ENCODE measurements at places on chromosomes 11 and 22.

DNA sequence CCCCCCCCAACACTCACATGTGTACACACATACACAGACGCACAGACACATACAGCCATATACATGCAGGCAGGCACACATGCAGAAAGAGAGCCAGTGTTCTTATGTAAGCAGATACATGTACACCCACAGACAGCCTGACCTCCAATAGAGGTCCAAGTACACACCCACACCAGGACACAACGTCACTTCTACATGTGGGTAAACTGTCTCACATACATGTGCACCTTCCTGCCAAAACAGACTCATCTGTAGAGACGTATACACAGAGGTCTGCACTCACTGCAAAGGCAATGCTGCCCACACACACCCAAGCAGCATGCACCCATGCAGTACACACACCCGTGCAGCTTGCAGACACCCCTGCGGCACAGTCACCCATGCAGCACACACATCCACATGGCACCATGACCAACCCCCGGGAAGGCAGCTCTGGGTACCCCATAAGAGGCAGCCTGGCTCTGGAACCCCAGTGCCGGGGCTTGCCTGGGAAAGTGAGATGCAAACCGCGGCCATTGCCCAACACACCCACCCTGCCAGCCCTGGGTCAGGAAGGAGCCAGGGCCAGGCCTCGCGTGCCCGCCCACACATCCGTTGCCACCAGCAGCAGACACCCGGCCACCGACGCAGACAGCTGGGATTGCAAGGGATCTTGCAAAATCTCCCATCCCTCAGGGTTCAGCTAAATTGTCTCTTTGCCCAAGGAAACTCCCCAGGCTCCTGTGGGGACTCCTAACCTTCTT is 10.1 kb downstream of the CASTOR1 start:
- no peak for DNase-seq

GRCh38 chr22:20151276-20151588 is 377 bp upstream of the CCDC188 start:
- no peak for DNase-seq

GRCh38 chr11:46342239-46342638 is 5.0 kb upstream of the DGKZ start:
- DNase-seq = no peak

- no peak for DNase-seq
These were observed 729.0 kb downstream of the FAM181B start for GRCh38 chr11:82004537-82005213.

DNA sequence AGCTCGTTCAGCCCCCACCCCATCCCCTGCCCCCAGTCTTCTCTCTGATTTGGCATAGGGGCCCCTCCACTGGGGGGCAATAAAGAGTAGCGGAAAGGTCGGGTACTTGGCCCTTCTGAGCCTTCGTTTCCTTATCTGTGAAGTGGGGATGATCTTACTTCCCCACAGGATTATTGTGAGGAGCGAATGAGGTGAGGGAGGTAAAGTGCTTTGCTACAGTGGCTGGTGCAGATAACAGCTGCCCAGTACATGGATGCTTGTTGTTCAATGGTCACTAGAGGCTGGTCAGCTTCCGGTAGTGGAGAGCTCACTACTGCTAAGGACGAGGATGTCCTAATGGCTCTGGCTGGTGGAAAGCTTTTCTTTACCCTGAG is 101.2 kb downstream of the CEP164 start:
- DNase-seq = peak; percentile 67

GRCh38 chr11:77236901-77237300 is 64.6 kb downstream of the GDPD4 start:
- no peak for DNase-seq

GRCh38 chr22:40609216-40609615 is 27.3 kb downstream of the MRTFA start:
- no peak for DNase-seq

DNA sequence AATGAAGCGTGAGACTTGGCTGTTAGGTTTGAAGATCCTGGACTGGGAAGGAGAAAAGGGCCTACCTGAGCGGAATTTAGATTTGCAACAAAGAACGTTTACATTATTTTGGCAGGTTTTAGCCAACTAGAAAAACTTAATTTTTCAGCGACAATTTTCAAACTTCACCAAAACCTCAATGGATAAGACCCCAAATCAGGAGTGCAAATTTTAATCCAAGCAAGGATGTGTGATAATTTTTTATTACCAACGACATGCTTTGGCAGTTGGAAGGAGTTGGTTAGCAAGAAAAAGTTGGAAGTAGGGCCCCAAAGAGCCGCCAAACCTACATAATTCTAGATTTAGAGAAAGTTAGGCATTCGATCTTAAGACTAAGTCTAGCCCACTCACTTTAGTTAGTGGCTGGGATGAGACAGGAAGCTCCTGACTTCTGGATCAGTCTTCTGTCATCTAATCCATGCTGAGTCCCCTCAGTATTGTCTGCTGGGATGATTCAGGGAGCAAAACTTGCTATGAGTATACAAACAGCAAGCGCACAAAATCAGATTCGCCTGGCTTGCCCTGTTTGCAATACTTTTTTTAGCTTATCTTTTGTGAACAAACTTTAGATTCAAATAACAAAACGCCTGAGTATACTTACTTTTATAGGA is 787 bp upstream of the RDX start:
- peak; percentile 68 for DNase-seq

DNA sequence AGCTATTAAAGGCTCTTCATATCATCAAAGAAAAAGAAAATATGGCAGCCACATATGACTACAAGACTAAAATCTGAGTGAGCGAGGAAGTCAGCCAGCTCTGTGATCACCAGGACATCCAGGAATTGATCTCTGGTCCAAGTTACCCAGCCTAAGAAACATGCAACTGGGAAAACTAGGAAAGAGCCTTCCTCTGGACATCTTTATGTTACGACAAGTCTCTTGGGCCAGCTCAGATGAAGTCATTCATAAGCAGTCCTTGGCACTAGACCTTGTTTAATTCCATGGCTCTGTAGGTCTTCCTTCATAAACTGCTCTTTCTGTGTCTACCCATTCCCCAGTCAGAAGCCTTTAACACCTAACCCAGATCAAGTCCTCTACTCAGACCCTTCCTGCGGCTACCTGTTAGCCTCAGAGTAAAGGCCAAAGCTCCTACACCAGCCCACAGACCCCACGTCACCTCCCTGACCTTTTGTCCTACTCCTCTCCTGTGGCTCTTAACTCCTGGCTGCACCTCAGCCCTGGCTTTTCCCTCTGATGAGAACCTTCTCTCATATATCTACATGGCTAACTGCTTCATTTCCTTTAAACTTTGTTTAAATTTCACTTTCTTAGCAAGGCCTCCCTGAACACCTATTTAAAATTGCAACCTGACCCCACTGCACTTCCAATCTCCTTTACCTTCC is 134.0 kb downstream of the KIF18A start:
- DNase-seq = no peak

- DNase-seq = no peak
These were observed 46.4 kb downstream of the CD82 start for GRCh38 chr11:44611687-44612434.

GRCh38 chr22:20299746-20300136 is 20.1 kb downstream of the DGCR6L start:
- DNase-seq = no peak

DNA sequence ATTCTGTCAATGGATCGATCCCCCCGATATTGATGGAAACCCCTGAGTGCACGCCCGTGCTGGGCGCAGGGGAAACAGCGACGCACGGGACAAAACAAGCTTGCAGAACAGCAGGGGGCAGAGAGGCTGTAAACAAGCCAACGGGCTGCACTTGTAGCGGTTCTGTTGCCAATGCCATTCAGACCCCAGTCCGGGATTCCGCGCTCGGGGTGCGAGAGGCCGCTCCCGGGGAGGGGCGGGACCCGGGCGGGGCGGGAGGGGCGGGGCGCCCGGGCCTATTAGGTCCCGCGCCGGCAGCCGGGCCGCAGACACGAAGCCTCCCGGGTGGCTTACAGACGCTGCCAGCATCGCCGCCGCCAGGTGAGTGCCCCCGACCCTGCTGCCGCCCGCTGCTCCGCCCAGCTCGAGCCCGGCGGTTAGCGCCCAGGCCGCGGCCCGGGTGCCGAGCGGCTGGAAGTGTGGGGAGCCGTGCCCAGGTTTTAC is at the start of gene BIK:
TSS of gene BIK (plus strand) at position 307 of the 483 bp plus-strand sequence. CDS start 13,273 bp downstream, outside the sequence.
- peak; percentile 63 for DNase-seq

DNA sequence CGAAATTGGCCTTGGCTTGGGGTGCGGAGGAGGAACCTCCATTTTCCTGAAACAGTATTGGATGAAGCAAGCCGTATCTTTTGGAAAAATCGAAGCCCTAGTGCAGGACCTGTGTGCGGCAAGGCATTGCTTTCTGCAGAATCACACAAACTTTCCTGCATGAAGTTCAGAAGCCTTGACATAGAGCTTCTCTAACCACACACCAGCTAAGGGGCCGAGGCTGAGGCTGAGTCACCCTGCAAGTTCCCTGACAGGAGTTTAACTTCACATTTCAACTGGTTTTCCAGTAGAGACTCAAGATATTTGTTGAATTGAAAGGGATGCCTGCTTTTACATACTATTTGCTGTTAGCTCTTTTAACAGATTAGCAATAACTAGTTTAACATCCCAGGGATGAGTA is 67.8 kb downstream of the TCF20 start:
- peak; percentile 66 for DNase-seq

DNA sequence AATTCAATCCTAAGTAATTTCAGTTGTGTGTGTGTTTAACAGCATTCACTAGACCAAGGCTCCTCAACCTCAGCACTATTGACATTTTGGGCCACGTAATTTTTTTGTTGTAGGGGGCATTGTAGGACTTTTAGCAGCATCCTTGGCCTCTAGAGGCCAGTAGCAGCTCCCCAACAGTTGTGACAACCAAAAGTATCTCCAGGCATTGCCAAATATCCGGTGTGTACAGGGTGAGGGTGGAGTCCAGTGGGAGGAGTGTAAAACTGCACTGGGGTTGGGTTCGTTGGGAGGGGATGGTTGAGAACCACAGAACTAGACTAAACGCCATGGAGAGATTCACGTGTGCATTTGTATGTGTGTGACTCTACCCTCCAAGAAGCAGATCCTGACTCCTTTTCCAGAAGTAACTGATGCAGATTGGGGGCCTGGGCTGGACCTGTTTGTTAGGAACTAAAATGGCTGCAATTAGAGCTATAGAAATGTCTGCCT is 5.9 kb upstream of the PHF21A start:
- DNase-seq = peak; percentile 96

- DNase-seq = peak; percentile 63
These were observed 761.2 kb downstream of the DLG2 start for GRCh38 chr11:84865791-84866535.

- DNase-seq = no peak
These were observed 6.9 kb downstream of the FXYD6 start for GRCh38 chr11:117869604-117870003.

- peak; percentile 56 for DNase-seq
These were observed 17.6 kb upstream of the LIN7C start for GRCh38 chr11:27524155-27524554.

GRCh38 chr11:66766681-66767080 is 37.7 kb upstream of the SPTBN2 start:
- no peak for DNase-seq

GRCh38 chr11:72767203-72768062 is 15.2 kb upstream of the ARAP1 start:
- DNase-seq = no peak

- DNase-seq = no peak
These were observed 70.5 kb downstream of the FEZ1 start for GRCh38 chr11:125425601-125426000.

DNA sequence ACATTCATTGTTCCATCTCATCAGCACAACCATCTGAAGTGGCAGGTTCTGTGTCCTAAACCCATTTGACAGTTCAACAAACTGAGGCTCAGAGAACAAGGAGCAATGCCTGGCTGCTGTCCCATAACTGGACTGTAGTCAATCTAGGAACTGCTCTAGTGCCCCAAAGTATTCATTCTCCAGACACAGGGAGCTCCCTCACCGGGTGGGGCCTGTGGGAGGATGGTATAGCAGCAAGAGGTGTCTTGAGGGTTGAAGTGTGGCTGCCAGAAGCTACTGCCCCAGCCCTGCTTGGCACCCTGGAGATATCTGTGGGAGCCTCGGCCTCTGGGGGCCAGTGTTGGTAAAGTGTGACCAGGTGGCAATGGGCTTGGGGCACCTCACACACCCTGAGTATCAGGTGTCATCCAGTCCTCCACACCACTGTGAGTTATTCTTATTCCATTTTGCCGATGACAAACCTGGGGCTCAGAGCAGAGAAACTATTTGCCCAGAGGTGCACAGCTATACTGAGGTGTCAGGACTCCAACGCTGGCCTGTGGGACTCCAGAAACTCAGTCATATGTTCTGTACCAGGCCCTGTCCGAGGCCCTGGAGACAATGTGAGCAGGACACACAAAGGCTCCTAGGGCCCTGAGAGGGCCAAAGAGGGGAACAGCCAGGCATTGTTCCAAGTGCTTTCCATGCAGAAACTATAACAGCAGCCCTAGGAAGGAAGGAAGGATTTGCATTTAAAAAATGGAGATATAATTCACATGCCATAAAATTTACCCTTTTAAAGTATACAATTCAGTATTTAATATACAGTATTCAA is 46.0 kb upstream of the KLHL35 start:
- DNase-seq = no peak

DNA sequence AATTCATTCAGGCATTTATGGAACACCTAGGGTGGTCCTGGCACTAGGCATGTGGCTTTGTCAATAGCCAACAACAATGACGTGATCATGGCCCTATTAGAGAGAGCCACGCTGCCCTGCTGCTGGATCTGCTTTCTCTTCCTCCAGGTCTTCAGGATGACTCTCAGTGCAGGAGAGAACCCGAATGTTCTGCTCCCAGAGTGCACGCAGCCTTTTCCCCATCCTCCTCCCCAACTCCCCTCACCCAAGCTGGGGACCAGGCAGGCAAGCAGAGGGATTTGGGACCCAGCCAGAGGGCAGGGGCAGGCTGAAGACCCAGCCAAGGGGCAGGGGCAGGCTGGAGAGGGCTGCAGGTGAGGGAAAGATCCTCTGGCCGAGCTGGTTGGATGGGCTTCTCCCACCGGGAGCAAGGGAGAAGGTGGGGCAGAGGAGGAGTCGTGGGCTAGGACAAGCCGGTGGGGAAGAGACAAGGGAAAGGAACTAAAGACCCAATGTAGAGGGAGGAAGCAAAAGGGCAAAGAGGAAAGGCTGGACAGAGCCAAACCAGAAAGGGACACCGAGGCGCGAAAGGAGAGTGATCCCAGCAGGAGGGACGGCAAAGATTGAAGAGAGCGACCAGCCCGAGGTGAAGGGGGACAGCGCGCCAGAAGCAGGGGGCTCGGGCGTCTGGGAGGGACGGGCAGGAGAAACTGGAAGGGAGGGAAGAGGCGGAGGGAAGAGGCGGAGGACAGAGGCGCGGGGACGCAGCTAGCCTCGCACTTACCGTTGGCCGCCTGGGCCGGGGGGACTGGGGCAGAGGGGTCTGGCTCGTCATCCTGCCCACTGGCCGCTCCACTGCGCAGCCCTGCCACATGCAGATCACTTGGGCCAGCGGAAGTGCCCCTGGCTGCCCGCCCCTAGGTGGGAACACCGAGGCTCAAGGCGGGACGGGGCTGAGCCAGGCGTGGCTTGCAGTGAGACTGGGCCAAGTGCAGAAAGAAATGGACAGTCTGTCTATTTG is at the start of gene KCTD14:
TSS of gene KCTD14 (minus strand) at position 880 of the 1,000 bp plus-strand sequence. CDS start at position 853, 27 bp downstream.
- DNase-seq = no peak

DNA sequence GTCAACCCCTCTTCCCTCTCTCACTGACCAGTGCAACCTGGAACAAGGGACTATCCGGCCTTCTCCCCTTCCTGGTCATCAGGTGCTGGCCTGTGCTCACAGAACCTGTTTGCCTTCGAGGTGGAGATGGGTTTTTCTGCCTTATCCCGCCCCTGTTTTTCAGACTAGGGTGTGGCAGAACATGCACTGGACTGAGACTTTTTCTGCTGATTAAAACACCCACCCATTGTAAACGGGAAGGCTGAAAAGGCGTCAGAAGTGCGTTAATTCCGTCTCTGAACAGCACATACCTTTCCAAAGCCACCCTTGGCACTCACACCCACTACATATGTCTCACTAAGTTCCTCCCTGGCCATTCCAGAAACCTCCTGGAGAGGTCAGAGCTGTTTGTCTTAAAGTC is 4.4 kb upstream of the B3GNT6 start:
- no peak for DNase-seq
